ENCODE measurements at places on chromosomes 3 and 15.
A peak's percentile ranks its signal among the peaks of the same experiment; 100 is the strongest.

- no peak for DNase-seq
These were observed 40.3 kb upstream of the NDUFB4 start for GRCh38 chr3:120555657-120556509.

DNA sequence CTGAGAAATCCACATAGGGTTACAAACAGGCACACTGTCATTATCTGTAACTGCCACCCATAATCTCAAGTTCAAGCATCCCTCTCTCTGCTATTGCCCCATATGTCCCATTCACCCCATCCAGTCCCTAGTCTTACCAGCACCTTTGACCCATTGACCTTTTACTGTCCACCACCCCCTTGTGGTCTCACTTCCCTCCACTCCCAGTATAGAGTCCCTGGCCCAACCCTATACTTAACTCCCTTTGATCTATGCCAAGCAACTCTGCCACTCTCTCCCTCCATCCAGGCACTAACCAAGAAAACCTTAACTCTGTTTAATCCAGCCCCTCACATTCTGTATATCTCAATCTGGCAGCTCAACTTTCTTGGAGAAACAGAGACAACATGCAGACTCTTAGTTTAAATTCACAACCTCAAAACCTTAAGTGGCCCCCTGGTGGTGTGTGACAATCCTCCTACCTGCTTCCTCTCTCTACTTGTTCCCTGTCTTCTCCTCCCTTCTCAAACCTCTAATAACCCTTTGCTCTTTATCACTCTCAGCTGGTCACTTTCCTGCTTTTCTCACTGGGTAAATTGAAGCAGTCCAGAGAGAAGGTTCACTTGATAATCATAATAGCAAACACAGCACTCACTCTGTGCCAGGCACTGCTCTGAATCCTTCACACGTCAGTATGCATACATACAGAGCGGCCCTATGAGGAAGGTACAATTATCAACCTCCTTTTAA is 162.7 kb downstream of the STT3B start:
- peak; percentile 14 for DNase-seq

DNA sequence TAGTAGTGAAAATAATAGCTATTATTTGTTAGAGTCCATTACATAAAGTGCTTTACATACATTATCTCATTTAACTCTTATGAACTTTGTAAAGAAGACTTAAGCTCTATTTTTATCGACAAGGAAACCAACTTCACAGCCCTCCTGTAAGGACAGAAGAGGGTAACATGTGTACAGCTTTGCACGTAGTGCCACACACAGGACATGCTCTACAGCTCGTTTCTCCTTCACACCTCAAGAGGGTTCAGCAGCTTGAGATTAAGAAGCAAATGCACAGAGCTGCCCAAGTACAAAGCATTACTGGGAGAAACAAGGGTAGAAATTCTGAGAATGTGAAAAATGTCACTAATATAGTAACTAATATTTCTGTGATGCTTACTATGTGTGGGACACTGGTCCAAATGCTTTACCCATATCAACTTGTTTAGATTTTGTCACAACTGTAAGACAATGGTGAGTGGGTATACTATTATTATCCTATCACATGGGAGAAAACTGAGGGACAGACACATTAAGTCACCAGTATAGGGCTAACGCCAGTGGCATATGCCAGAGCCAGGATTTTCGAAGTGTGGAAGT is 327.8 kb downstream of the CTNNB1 start:
- DNase-seq: no peak

DNA sequence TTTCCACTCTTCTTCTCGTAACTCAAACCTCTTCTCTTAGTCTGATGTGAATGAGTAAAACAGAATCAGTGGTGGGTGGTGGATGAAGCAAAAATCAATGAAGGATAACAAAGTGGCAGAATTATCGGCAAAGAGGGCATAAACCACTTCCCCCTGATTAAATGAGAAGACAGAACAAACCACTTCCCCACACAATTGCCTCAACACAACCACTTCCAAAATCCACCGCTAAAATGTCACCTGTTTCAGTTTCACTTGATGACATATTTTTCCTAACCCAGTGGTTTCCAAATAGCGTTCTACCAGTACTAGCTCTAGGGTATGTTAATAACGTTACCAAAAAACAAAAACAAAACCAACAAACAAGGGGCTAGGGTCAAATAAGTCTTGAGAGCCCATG is 478.7 kb upstream of the WNT5A start:
- DNase-seq: no peak

DNA sequence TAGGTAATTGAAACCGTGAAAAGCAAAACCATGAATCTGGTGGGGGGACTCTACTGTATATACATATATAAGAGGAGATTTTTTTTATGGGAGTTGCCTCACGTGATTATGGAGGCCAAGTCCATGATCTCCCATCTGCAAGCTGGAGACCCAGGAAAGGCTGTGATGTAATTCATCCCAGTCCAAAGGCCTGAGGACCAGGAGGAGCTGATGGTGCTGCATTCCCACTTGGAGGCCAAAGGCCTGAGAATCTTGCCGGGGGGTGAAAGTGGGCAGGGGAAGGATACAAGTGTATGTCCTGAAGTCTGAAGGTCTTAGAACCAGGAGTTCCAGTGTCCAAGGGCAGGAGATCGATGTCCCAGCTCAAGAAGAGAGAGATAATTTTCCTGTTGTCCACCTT is 37.1 kb upstream of the CEMIP start:
- DNase-seq: no peak

- peak; percentile 3 for DNase-seq
These were observed at the start of gene CPNE4 for GRCh38 chr3:132034486-132035464. TSS of gene CPNE4 (minus strand) at chr3:132035014.

DNA sequence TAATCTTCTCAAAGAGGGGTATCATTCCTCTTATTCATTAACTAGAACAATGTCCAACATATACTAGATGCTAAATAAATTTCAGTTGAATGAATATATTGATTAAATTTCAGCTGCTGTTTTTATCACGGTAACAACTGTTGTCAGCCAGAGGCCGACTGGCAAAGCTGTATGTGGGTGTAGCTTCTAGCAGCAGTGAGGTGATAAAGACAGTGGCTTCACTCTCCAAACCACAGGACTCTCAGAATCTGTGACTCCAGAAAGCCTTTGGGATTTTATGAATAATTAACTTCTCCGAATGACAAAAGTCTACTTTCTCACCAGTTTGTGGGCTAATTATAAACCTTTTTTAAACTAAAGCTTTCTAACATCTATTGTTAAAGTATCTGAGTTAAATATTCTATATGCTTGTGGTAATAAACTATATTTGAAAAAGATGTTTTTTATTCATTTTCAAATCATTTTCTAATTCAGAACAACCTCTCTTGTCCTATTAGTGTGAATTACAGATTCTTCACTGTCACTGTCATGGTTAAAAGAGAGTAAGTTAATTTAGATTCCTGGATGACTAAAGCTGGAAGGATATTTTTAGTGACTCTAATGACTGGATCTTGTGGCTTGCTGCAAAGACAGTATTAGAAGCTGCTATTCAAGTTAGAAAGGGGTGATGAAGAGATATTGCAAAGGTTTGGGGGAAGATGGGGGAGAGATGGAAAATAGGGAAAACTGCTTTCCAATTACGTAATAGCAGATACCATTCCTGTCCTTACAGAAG is 796.4 kb upstream of the ARPP21 start:
- DNase-seq: no peak

DNA sequence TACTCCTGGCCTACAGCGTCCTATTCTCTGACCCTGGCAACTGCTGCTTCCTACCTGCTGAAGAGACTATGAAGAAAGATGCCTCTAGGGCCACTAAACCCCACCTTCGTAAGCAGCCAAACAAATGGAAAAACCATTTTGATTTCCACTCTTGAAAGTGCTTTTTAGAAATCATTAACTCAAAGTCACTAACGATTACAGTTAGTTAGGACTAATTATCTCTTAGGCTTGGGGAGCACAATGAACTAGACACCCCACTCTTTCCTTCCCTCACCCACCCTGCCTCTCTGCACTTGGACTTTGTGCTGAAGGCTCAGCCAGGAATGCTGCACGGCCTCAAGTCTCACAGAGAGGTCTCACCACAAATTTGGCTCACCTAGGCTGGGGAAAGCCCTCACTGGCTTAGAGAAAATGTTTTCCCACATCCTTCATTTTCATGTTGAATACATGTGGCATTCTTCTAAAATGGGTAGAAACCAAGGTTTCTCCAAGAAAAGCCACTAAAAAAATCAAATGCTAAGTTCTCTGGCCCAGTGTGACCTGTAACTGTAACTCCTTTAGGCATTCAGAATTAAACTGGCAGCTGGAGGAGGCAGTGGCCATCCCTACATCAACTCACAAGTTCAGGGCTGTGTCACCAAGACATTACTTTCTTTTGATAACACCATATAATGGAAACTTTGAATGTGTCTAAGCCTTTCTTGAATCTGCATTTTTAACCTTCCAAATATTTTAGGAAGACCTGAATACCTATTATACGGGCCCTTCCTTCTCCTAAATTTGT is 47.1 kb downstream of the NPTN start:
- DNase-seq: no peak

- DNase-seq: no peak
These were observed 40.5 kb upstream of the HES1 start for GRCh38 chr3:194095464-194095863.

DNA sequence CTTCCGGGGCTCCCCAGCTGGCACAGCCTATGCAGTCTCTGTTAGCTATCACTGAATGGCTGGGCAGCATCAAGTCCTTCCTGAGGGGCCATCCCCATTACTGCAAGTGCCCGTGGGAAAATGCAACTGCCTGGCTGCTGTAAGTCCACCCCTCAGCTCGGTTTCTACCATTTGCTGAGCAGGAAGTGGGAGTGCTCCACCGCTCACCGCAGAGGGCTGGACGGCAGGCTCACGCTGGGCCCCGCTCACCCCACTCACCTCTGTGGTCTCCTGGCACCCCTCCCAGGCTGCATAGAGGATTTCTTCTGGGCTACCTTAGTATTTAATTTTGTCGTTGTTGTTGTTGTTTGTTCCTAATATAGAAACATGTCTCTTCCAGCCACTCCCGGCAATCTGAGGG is 270.2 kb downstream of the PLCL2 start:
- DNase-seq: no peak

DNA sequence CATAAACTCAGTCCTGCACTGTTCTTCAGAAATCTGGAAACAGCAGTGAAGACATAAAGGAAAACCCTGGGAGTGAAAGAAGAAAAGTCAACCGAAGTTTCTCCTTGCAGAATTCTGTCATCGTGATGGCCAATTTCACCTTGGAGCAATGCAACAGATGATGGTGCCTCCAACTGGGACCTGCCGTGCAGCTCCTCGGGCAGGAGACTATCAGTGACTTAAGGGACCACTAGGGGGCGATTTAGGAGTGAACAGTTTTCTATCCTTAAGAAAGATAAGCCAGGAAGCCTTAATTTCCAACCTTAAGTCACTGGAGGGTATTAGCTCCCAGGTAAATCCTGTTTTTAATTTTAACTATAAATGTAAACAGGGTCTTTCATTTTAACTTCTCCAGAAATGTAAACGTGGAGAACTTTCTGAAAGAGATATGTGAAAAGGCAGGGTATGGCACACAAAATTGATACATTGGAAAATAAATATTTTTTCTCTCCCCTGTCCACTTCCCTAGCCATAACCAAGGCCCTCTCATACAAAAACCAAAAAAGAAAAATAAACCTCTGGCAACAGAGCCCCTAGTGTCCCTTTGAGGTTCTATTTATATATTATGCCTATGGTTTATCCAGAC is 116.3 kb downstream of the PDZRN3 start:
- no peak for DNase-seq

DNA sequence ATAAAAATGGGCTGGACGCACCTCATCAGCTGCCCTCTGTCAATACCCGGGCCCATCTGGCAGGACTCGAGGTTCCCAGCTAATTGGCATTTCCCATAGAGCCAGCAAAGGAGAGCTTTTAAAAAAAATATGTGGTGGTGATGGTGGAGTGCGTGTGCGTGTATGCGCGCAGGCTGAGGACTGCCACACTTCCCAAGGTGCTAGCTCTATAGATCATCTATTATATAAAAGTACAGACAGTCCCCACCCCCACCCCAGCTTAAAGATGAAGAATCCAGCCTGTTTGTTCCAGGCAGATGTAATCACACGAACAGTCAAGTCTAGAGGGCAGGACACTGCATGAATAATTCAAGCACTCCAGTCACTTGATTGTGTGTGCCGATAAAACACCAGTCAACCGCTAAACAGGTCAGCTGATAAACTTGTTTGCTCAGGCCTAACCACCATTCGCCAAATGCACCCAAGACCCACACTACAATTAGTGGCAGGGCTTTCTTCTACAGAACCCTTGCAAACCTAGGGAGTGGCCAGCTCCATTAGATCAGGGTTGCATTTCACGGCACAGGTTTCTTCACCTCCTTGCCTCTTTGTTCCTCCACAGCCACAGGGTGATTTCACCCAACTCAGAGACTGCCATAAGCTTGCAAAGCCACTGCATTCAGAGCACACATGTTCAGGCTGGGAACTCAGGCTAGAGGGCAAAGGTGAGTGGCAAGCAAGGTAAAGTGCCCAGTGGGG is 5.8 kb downstream of the TLE3 start:
- DNase-seq: no peak

DNA sequence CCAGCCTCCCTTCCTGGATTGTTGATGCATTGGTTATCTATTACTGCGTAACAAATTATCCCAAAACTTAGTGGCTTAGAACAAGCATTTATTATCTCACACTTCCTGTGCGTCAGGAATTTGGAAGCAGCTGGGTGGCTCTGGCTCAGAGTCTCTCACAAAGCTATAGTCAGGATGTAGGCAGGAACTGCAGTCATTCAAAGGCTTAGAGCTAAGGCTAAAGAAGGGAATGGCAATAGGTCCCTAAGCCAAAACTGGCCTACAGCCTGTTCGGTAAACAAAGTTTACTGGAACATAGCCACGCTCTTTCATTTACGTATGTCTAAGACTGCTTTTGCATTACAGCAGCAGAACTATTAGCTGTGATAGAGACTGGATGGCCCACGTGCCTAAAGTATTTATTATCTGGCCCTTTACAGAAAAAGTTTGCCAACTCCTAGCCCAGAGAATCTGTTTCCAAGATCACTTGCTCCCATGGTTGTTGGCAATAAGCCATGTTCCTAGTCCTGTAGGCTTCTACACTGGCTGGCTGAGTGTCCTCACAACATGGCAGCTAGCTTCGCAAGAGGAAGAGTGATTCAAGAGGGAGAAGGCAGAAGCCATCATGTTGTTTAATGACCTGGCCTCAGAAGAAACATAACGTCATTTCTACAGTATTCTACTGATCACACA is 132.4 kb downstream of the SNRK start:
- no peak for DNase-seq

- no peak for DNase-seq
These were observed 66.0 kb upstream of the GCNT3 start for GRCh38 chr15:59545573-59545972.

GRCh38 chr3:194320100-194320499 is 31.0 kb downstream of the CPN2 start:
- DNase-seq: no peak

GRCh38 chr15:100987143-100987542 is 68.0 kb downstream of the LRRK1 start:
- DNase-seq: no peak

DNA sequence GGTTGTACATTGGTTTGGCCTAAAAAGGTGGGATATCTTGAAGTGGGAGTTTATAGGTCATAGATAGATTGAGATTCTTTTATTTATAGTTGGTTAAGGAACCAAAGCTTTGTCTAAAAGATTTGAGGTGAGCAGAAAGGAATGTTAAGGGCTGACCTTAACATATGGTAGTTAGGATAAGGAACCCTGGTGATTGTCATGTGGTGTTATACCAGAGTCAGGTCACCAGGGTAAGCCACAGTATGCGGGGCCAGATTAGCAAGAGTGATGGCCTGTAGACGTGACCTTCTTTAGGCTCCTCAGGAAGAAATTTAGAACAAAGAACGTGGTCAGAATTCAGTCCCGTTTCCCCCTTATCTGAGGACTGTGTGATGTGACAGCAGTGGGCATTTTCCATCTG is 249.2 kb downstream of the GABRG3 start:
- no peak for DNase-seq

- no peak for DNase-seq
These were observed 42.0 kb upstream of the CGNL1 start for GRCh38 chr15:57334257-57334656.
